ENCODE measurements at places on chromosomes 3 and 15.

DNA sequence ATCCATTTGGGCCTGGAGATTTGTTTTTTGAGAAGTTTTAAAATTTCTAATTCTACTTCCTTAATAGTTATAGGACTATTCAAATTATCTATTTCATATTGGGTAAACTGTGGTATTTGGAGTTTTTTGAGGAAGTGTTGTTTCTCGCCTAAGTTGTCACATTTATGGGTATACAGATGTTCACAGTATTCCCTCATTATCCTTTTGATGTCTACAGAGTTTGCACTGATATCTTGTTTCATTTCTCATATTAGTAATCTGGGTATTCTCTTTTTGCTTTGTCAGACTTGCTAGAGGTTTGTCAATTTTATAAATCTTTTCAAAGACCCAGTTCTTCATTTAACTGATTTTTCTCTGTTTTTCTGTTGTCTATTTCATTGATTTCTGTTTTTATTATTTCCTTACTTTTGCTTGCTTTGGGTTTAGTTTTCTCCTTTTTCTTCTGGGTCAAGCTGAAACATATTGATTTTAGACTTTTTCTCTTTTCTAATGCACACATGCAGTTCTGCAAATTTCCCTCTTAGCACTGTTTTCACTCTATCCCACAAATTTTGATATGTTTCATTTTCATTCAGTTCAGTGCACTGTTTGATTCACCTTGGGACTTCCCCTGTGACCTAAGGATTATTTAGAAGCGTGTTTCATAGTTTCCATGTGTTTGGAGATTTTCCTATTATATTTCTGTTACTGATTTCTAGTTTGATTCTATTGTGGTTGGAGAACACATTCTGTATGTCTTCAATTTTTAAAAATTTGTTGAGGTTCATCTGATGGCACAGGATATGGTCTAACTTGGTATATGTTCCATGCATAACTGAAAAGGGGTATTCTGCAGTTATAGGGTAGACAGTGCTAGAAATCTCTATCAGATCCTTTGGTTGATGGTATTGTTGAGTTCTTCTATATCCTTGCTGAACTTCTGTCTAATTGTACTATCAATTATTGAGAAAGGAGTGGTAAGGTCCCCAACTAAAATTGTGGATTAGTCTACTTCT lies 79.6 kb downstream of the SUMF1 start:
- no peak for DNase-seq

DNA sequence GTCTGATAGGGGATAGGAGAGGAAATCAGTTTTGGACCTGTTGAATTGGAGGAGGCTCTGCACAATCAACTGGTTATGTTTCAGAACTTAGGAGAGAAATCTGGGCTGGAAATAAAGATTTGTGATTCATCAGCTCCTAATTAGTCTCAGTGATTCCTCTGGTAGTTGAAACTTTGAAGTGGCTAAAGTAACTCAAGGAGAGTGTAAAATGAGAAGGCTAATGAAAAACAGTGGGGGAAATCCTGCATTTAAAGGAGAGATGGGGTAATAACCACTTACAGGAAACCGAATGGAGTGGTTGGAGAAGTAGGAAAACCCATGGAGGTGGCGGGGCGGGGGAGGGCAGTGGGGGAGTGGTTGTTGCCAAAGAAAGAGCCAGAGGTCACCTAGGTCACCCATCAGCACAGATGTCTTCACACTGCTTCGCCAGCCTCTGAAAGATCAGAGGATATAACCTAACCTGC lies 32.6 kb downstream of the MAP2K5 start:
- DNase-seq: no peak

GRCh38 chr3:76638006-76638405 lies 401.9 kb upstream of the ROBO2 start:
- DNase-seq: no peak

GRCh38 chr15:54131410-54131809 lies 153.2 kb downstream of the UNC13C start:
- no peak for DNase-seq

GRCh38 chr3:14482271-14482721 lies 57.8 kb downstream of the GRIP2 start:
- no peak for DNase-seq

GRCh38 chr3:192817506-192817905 lies 90.2 kb upstream of the FGF12 start:
- DNase-seq: no peak

DNA sequence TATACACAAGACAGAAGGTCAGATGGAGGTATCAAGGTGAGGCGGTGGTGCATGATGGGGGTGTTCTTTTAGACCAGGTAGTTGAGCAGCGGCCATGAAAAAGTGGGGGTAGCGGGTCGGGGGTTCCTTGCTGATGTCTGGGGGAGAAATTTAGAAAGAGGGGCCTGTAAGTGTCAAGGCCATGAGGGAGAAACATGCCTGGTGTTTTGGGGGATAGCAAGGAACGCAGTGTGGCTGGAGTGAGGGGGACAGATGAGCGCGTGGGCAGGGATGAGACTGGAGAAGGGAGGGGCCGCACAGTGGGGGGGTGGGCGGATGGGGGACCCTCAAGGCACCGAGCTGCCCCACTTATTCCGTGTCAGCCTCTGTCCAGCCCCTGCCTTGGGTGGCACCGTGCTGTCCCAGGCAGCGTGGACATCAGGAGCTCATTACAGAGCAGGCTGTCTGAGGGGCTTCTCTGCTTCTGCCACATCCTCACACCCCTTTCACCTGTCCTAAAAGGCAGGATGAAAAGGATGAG lies 143.3 kb downstream of the SMAD6 start:
- DNase-seq: no peak

DNA sequence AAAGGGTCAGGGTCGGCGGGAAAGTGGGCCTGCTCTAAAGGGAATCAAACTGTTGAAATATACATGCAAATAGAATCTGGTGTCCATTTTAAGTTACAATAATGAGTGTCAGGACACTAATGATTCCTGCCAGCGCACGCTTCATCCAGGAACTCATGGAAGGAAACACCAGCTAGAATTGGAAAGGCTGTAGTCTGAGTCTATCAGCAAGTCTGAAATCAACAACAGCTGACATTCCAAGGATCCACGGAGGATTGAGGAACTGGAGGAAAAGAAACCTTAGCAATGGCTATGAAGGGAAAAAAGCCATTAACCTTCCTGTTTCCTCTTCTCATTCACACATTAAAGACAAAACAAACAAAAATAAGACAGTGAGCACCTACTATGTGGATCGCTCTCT lies 1063.1 kb downstream of the NTRK3 start:
- DNase-seq: no peak

DNA sequence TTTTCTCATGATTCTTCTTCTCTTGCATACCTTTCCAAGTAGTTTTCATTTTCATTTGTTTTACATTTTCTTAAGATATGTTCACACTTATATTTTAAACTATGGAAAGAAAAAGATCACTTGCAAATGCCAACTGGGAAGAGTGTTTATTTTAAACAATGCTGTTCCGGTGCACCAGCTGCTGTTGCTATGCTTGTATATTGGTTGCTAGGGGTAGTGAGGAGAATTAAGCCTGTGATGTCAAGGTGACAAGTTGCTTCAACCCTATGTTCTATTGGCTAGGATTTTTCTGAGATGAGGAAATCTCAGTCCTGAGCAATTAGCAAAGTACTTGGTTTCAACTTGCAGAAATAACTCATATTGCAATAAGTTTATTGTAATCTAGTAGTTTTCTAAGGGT lies 500.1 kb downstream of the MFSD1 start:
- no peak for DNase-seq

DNA sequence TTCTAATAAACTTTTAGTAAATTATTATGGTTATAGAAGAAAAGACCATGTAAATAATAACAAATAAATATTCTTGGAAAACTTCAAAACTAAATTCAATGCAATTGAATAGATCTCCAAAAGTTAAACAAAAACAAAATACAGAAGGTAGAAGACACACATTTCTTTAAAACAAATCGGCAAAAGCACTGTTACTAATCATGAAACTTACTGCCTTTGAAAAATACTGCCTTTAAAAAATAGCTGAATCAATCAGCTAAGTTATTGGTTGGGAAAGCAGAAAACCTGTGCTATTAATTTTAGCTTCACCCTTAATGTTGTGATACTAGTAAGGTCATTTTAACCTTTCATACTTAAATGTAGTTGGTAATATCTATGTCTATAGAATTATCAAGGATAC lies 3.0 kb downstream of the GPR15 start:
- no peak for DNase-seq

DNA sequence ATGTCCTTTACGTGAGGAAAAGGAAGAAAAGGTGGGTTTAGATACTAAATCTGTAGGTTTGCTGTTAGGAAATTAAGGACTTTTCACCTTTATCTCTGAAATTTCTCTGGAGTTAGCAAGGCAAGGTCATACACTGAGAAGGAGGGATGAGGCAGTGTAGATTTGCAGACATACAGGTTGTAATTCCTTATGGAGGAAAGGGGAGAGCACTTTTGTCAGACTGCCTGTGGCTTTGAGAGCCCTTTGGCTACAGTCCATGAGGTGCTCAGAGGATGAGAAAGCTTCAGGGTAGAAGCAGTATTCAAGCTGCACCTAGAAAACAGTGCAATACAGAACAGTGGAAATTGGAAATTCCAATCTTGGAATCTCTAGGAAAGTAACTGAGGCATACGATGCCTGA lies 8.3 kb downstream of the RPL14 start:
- no peak for DNase-seq

DNA sequence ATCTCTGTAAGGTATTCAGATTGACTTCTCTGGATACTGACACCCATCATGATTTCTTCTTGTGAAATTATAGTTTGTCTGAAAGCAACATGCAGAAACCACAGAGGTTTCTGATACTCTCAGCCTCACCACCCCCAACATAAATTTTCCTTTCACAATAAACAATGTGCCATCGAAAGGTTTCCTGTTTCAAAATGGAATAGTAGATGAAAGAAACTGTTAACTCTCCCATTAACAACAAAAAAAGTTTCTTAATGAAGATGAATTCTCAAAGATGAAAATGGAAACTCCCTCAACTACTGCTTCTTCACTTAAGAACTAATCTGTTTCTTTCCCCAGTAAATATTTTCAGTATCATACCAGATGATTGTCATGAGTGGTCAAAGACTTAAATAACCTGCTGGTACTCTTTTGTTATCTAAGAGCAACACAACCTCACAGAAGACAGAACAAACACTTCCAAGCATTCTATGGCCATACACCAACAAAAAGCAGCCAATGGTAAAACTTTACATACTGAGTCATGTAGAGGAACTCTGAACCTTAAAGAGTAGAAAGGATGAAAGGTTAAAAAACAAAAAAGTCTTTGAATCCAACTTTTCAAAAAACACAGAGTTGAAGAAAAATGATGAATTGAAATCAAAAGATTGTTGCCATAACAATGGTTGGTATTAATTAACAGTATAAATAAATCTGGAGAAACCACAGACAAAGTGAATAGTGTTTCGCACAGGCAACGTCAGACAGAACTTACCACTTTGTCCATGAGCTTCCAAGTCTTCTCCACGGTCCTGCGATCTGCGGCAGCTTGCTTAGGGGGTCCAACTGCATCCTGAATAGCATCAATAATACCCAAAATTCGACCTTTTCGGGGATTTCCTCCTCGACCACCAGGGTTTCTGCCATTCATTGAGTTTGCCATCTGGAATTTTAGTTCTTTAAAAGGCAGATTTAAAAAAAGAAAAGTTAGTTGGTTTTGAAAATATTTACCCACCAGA lies 1.9 kb downstream of the CBLB start:
- DNase-seq: no peak

DNA sequence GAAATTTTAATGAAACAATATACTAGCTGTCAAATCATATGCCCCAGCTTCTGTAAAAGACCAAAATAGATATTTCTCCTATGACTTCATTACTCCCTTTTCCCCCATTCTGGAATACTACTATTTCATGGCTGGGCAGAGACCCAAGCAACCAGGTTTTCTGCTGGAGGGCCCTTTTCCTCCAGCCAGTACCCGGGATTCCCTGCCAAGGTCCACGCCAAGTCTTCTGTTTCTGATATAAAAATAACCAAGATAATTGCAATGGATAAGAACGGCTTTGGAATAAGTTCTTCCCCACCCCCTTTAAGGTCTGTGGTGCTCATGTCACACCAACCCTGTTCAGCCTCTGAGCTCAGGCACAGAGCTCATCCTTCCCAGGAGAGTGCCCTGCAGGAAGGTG lies 17.2 kb upstream of the NMNAT3 start:
- DNase-seq: no peak

GRCh38 chr3:120147072-120147871 lies 53.0 kb upstream of the GSK3B start:
- no peak for DNase-seq

DNA sequence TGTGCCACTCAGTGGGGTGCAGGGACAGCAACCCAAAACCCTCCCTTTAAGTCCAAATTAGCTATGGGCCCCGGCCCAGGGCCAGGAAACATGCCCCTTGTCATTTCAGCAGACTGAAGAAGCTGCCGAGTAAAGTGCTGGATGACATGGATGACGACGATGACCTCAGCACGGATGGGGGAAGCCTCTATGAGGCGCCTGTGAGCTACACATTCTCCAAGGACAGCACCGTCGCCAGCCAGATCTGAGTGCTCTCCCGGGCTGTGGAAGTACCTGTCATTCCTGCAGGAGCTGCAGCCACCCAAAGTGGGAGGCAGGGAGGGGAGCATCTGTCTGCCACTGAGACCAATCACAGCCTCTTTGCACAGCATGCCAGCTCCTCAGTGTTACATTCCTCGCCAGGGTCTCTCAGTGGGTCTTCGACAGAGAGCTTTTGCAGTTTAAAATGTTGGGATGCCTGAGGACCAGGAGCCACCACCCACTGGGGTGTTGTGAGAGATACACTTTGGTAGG lies 44.4 kb upstream of the MYZAP start:
- no peak for DNase-seq

- DNase-seq: no peak
Measured at GRCh38 chr3:85474241-85474640, 515.5 kb downstream of the CADM2 start.

DNA sequence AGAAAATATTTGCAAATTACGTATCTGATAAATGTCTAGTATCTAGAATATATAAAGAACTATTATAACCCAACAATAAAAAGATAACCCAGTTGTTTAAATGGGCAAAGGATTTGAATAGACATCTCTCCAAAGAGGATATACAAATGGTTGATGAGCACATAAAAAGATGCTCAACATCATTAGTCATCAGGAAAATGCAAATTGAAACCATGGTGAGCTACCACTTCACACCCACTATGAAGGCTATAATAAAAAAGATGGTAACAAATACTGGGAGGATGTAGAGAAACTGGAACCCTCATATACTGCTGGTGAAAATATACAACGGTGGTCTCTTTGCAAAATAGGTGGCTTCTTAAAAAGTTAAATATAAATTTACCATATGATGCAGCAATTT lies 28.0 kb downstream of the RAD51 start:
- no peak for DNase-seq

DNA sequence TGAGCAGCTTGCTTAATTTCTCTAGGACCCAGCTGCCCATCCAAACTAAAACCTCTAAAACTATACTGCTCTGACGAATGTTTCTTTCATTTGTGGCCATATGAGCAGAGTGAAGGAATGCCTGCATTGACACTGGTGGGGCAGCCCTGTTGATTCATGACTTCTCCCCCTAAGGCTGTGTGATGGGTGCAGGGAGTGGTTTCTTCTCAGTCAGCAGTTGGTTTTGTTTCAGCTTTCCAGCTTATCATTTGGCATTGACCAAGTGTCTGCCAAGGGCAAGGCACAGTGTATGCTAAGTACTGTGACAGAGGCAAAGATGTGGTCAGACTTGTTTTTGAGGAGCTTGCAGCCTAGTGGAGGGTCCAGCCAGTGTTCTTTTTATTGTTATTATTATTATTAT lies 4.7 kb downstream of the ABHD6 start:
- no peak for DNase-seq
